ENCODE measurements at places on chromosomes 7 and 10.

DNA sequence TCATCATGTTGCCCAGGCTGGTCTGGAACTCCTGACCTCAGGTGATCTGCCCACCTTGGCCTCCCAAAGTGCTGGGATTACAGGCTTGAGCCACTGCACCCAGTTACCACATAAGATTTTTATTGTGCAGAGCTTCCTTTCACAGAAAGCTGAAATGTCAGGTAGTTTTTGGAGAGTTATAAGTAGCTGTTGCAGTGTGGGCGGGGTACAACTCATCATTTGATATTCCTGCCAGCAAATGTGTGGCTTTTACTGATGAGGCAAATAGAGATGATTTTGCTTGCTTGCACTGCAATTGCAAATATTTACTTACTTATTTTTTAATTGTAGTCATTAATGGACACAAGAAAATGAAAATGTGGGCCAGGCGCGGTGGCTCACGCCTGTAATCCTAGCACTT, 32.4 kb downstream of the NKX2-3 start:
- no peak for DNase-seq

GRCh38 chr7:53812135-53812534, 730.0 kb upstream of the VSTM2A start:
- no peak for DNase-seq

- DNase-seq = no peak
Measured at GRCh38 chr7:29567174-29567573, 3.5 kb downstream of the PRR15 start.

DNA sequence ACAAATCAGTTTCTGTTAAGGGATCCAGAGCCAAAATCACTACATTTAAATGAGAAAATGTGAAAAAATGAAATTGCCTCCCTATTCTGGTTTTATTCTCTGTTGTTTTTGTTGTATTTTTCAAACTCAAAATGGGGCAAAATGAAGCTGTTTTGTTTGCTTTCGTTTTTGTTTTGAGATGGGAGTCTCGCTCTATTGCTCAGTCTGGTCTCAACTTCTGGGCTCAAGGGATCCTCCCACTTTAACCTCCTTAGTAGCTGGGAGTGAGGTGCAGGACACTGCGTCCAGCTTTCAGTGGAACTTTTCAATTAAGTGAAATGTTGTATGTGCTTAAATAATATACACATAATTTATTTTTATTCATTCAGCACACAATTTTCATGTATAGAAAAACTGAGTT, 205.0 kb downstream of the SORCS1 start:
- DNase-seq = no peak

Data from activated naive CD4-positive, alpha-beta T cell (primary cell).